ENCODE measurements at places on chromosomes 13 and 19.

GRCh38 chr19:42081584-42082203 lies 5.7 kb downstream of the ZNF574 start:
- DNase-seq = no peak

GRCh38 chr13:31521435-31521834 lies 217.9 kb upstream of the RXFP2 start:
- no peak for DNase-seq

- no peak for DNase-seq
These were observed 22.4 kb downstream of the PRKCSH start for GRCh38 chr19:11457831-11458230.

- DNase-seq = no peak
These were observed 703 bp downstream of the KLF16 start for GRCh38 chr19:1862424-1863327.

GRCh38 chr13:41008349-41008980 lies 10.7 kb downstream of the ELF1 start:
- no peak for DNase-seq

Measured in LNCaP clone FGC (cell line).